ENCODE measurements at places on chromosomes 4 and X.

GRCh38 chrX:147917700-147918695, 6.3 kb downstream of the FMR1 start:
- DNase-seq, result no peak

DNA sequence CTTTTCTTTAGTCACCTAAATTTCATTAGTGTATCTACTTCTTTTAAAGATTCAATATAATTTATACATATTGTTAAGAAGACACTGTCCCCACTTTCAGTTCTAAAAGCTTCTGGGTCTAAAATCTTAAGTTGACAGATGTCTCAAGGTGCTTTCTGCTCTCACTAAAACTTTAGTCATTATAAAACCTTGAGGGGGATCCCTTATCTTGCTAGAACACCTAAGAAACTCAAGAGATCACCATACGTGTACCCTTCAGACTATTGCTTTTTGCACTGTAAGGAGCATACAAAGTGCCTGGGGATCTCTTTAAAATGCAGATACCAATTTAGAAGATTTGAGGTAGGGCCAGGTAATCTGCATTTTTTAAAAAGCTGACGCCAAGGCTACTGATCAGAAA, 30.1 kb downstream of the CYBB start:
- no peak for DNase-seq

DNA sequence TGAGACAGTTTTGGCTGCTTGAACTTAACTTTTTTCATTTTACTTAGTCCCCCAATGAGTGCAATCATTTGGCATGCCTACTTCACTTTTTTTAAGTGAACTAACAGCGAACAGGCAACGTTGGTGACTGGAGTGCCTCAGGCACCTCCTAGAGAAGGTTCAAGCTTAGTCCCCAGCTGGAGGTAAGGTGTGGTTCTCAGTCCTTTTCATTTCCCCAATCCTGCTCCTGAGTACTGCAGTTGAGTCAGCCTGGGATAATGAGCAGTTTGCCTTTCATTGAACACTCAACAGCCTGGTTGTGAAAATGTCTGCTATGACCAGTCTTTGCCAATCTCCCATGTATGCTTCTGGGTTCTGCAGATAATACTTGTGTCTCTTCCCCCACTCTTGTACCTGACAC, 109.5 kb downstream of the CDKL5 start:
- DNase-seq, result no peak

- no peak for DNase-seq
Measured at GRCh38 chrX:71514367-71515037, 18.4 kb upstream of the OGT start.

- no peak for DNase-seq
Measured at GRCh38 chr4:4838051-4838935, 21.2 kb upstream of the MSX1 start.

- DNase-seq, result peak; percentile 88
Measured at GRCh38 chr4:95506264-95506663, 42.5 kb downstream of the UNC5C start.

DNA sequence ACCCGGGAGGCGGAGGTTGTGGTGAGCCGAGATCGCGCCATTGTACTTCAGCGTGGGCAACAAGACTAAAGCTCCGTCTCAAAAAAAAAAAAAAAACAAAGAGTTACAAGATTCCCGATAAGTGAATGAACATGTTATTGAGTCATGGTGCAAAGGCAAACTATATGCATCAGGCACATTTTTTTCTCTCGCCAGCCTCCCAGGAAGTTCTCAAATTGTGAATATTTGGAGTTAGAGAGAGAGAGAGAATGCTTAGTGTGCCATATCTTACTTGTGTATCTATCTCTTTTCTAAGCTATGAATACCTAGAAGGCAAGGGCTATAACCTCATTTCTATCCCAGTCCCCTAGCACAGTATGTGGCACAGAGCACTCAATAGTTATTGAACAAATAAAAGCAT, 400.8 kb downstream of the RPA4 start:
- no peak for DNase-seq
